SIG-M5 (cell line): ENCODE measurements at places on chromosomes 4 and X.

- DNase-seq: no peak
These were observed 20.1 kb upstream of the UVSSA start for GRCh38 chr4:1326751-1327525.

- no peak for DNase-seq
These were observed 349.7 kb upstream of the NOCT start for GRCh38 chr4:138665851-138666250.

DNA sequence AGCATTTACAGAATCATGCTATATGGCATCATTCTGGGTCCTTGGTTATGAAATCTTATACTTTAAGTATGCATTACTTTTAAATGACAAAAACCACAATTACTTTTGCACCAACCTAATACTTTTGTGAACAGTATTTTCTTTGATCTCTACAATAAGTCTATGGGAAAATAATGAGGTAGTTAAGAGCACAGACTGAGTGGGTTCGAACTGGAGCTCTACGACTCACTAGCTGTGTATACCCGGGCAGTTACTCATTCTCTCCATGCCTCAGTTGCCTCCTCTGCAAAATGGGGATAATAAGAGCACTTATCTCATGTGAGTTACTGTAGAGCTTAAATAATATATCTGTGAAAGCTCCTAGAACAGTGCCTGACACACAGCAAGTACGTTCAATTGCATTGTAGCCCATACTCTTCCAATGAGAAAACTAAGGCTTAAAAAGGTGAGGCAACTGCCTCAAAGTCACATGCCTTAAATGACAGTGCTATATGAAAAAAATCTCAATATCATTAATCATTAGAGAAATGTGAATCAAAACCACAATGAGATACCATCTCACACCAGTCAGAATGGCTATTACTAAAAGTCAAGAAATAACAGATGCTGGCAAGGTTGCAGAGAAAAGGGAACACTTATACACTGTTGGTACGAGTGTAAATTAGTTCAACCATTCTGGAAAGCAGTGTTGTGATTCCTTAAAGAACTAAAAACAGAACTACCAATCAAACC is 151.5 kb downstream of the CHIC2 start:
- DNase-seq: no peak

DNA sequence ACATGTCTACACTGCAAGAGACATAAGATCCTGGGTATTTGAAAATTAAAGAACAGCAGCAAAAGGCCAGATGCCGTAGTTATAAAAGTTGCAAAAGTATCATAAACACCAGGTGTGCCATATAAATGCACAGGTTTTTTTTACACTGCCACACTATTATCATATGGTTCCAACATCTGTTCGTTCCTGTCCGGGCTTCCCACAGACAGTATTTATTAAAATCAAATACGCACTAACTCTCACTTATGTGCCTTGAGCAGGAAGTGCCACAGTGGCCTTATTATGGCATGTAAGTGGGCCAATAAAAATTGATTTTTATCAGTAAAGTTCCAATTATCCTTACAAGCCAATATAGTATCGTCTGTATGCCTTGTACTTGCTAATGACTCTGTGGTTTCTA is 873.2 kb downstream of the RPA4 start:
- no peak for DNase-seq

DNA sequence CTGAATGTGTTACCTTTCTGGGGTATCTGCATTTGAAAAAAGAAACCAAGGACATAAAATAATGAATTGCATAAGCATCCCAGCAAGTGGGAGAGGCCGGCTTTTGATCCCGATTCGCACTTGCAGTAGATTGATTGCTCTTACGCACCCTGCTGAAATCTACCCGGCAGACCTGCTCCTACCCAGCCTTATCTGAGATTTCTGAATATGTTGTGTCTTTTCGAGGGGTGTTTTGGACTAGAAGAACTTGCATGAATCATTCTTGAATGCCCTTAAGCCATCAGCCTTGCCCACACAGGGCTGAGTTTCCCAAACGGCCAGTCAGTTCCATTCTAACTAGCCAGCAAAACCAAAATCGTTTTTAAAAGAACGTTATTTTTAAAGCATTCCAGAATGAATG is 174.4 kb upstream of the BCOR start:
- DNase-seq: no peak

DNA sequence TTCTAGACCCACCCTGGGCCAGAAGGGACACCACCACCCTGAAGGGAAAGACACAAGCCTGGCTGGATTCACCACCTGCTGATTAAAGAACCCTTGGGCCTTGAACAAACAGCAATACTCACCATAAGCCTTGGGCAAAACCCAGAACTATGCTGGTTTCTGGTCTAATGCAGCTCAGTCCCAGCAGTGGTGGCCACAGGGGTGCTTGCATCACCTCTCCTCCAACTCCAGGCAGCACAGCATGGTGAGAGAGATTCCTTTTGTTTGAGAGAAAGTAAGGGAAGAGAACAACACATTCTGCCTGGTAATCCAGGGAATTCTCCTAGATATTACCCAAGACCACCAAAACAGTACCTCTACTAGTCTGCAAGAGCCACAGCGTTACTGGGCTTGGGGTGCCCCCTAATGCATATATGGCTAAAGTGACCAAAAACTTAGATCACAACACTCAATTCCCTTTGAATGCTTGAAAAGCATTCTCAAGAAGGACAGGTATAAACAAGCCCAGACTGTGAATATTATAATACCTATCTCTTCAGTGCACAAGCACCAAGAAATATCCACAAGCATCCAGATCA is 25.7 kb downstream of the RNF128 start:
- DNase-seq: no peak

DNA sequence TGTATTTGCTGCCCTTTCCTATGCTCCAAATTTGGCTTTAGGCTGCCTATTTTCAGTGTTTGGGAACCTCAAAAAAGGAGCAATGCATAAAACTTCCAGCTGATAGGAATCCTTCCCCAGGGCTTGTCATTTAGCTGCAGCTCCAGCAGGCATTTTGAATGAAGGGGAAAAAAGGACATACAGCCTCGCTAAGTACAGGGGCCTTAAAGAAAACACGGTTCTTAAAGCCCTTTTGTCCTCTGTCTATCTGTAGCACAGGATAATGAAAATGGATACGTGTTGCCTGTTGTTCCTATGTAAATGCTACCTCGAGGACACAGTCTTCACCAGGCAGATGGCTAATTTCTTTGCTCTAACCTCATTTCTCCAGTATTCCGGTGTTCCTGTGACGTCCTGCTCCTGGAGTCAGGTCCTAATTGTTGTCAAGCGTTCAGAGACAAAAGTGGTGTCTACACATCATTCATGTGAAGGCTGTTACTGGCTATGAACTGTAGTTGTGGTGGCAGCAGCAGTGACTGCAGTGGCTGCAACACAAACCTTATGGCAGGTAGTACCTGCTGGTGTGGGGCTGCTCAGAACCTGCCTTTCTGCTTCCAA is 117.4 kb downstream of the MGST2 start:
- no peak for DNase-seq

DNA sequence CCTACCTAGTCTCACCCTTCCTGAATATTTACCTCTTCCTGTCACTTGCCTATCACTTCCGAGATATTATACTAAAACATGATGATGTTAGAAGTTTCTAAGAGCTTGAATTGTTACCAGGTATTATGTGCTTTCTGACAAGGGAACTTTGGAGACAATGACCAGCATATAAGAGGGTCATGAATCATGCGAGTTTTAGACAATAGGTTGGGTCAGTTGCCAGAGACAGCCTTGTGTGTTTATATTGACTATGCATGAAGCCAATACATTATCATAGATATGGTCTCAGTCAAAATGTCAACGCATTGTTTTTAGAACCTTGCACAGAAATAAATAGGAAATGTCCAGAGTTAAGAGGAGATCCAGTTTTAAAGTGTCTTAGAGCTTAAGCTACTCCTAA is 116.8 kb downstream of the KLHL4 start:
- no peak for DNase-seq

DNA sequence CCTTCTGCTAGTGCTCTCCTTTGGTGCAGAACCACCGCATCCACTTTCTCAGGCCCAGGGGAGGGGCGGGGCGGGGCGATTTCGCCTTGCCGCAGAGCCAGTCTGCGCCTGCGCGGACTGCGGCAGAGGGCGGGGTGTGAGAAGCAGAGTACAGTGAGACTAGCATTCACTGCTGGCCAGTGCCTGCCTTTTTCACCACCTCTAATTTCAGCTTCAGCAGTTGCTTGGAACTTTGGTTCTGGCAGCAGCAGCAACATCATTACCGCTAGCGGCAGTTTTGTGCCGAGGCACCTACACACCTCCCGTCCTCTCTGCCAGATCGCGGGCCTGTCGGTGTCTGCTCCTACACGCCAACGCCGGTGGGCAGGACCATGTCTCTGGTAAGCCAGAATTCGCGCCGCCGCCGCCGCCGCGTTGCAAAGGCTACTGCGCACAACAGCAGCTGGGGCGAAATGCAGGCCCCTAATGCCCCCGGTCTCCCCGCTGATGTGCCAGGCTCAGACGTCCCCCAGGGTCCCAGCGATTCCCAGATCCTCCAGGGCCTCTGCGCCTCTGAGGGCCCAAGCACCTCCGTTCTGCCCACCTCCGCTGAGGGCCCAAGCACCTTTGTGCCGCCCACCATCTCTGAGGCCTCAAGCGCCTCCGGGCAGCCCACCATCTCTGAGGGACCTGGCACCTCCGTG is at the start of gene MAGEE1:
Gene MAGEE1 (plus strand): TSS at position 151 of the 683 bp plus-strand sequence. CDS start 221 bp downstream, at position 372.
- no peak for DNase-seq

DNA sequence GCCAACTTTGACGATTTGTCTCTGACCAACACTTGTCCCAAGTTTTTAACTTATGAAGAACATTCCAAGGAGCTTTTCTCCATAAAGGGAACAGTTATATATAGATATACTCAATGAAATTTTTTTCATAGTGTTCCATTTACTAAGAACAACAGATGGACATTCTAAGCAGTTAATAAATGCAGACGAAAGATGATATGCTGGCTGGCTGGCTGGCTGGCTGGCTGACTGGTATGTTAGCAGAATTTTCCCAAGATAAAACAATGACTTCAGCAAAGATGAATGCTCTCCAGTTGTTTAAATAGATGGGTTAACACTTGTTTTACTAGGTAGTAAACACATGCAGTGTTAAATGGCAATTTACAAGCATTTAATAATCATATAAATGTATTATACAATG is 62.2 kb downstream of the SPANXN3 start:
- DNase-seq: no peak

GRCh38 chr4:29013341-29013740 is 1706.8 kb upstream of the PCDH7 start:
- no peak for DNase-seq

DNA sequence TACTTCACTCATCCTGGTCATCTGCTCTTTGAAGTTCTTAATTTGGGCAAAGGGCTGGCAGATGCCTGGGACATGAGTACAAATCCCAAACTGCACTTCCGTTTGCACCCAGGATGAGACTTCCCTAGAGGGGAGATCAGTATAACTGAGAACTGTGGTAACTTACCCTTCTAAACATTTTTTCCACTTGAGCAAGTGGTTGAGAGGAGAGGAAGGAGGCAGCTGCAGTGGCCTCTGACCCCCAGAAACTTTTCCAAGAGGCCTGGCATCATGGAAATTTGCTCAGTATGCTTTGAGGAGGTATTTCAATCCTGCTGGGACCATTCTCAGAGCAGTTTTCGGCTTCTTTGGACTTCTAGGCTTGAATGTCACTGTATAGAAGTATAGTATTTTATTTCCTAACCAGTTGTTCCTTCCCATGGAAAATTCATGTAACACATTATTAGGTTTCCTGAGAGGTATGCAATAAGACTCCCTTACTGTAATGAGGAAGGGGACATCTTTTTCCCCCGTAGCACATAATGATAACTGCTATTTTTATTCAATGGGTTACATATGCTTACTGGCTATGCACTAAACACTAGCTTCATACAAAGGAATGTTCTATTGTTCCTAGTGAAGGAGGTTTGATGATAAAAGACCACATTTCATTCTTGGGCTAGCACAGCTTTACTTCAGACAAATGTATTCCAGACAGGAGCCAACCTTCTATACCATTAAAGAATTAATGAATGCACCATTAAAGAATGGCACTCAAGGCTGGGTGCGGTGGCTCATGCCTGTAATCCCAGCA is 129.3 kb downstream of the SHROOM3 start:
- DNase-seq: no peak

GRCh38 chrX:41837270-41837944 is 85.9 kb downstream of the CASK start:
- DNase-seq: no peak

DNA sequence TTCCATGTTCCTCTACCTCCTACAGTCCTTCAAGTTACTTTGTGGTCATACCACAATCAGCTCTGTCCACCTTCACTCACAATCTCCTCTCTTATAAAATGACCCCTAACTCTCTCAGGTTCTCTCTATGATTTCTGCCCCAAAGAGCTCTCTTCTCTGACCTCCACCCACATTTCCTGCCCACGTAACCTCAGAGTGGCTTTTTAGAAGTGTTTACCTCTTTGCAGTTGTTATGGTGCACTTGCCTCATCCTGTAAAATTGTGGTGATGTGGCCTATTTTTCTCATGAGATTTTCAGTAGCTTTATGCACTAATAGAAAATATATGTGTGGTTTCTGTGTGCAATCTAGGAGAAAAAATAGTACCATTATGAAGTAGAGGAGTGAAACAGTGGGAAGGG is 215.8 kb downstream of the PACRGL start:
- DNase-seq: no peak

GRCh38 chrX:139194571-139195280 is 335.8 kb upstream of the F9 start:
- no peak for DNase-seq

DNA sequence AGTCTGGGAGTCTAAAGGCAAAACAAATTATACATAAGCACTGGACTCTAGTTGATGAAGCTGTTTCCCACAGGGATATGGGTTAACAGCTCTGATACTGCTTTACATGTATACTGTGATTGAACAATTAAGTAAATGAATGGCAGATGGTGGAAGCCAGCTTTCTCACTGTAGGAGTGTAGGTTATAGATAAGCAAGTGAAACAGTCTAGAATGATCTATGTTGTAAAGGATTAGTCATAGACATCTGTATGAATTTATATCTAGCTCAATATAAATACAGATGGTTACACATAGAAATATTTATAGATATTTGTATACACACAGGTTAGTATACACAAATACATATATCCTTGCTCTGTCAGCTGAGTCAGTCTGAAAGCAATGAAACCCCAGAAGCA is 276.1 kb downstream of the PPARGC1A start:
- no peak for DNase-seq

GRCh38 chr4:20086067-20086798 is 165.5 kb upstream of the SLIT2 start:
- no peak for DNase-seq

- no peak for DNase-seq
These were observed 70.2 kb downstream of the SUPT20HL2 start for GRCh38 chrX:24243692-24244091.

- DNase-seq: no peak
These were observed 33.5 kb upstream of the SCRG1 start for GRCh38 chr4:173432430-173432829.

GRCh38 chr4:3440979-3441500 is 728 bp upstream of the HGFAC start:
- no peak for DNase-seq

DNA sequence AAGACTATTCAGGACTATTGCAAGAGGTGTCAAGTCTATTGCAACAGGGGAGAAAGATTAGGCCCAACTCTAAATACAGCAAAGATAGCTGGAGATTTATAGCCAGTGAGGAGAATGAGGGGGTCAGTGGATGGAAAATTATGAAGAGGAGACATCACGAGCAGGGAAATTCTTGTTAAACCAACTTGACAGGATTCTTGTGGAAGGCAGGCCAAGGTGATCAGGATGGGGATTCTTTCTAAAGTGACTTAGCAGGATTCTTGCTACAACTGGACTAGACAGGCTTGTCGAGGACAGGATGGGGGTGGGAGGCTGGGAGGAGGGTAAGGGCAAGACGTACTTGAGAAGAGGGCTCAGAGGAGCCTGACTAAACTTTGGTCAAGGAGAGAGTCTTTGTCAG is 89.0 kb downstream of the PHEX start:
- DNase-seq: no peak
